ENCODE measurements at places on chromosomes 5 and 9.
A peak's percentile ranks its signal among the peaks of the same experiment; 100 is the strongest.

- H3K36me3 ChIP-seq: no peaks in the 10 kb centered on the region
- H3K4me3 ChIP-seq: no peak overlapping the region
- H3K27ac ChIP-seq: no peak overlapping the region
- peaks cover 1% of the 10 kb centered on the region for H3K4me1 ChIP-seq
- peaks cover 9% of the 10 kb centered on the region for H3K27me3 ChIP-seq
Observed at GRCh38 chr5:132238901-132239500, 11.3 kb upstream of the P4HA2 start.

DNA sequence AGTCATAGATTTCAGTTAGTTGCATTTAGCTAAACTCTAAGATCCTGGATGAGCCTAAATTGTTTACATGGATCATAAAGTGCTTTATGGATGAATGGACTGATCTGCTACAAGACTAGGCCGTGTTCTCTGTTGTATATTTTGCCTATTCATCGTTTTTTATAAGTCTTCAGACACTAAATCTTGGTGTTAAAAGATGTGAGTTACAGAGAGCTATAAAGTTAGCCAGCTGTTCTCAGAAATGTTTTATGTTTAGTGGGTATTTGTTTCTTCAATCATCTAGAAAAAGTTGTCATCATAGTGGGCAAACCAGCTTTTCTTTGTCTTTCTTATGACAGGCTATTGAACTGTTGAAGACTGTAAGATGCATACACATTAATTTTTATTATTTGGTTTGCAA lies 585.8 kb upstream of the SEMA6A start:
- H3K4me1 ChIP-seq: no peaks in the 10 kb centered on the region
- no peaks in the 10 kb centered on the region for H3K36me3 ChIP-seq
- no peaks in the 10 kb centered on the region for H3K27me3 ChIP-seq
- no peak overlapping the region for H3K4me3 ChIP-seq
- H3K27ac ChIP-seq: no peak overlapping the region
- DNase-seq: no peak

- no peak for DNase-seq
- no peak overlapping the region for H3K27ac ChIP-seq
- no peaks in the 10 kb centered on the region for H3K27me3 ChIP-seq
- H3K4me1 ChIP-seq: no peaks in the 10 kb centered on the region
- no peaks in the 10 kb centered on the region for H3K36me3 ChIP-seq
Observed at GRCh38 chr9:82732928-82733327, 330.0 kb downstream of the RASEF start.

DNA sequence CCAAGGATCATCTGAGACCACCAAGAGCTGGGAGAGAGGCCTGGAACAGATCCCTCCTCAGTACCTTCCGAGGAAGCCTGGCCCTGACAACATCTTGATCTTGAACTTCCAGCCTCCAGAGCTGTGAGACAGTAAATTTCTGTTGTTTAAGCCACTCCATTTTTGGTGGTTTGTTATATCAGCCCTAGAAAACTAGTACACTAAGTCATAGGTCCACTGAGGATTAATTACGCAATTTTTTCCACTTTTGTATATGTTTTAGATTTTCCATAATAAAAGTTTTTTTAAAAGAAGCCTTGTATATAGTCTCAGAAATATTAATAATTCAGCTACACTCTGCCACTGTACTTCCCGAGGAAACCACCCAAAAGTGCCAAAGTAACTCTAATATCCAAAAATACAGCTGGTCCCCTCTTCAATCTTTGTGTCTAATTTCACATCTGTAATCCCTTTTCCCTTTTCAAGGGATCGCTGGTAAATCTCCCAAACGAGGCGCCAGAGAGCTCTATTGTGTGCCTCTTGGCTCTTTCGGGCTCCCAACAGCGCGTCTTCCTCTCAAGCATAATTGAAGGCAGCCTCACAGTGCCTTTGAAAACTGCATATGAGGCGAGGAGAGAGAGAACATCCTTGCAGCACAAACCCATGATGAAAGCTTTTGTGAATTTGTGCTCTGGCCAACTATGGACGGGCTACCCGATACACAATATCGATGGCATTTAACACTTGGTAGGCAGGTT lies 32.7 kb downstream of the PRUNE2 start:
- DNase-seq: no peak
- peaks cover 3% of the 10 kb centered on the region for H3K27me3 ChIP-seq
- no peaks in the 10 kb centered on the region for H3K4me1 ChIP-seq
- no peaks in the 10 kb centered on the region for H3K36me3 ChIP-seq

DNA sequence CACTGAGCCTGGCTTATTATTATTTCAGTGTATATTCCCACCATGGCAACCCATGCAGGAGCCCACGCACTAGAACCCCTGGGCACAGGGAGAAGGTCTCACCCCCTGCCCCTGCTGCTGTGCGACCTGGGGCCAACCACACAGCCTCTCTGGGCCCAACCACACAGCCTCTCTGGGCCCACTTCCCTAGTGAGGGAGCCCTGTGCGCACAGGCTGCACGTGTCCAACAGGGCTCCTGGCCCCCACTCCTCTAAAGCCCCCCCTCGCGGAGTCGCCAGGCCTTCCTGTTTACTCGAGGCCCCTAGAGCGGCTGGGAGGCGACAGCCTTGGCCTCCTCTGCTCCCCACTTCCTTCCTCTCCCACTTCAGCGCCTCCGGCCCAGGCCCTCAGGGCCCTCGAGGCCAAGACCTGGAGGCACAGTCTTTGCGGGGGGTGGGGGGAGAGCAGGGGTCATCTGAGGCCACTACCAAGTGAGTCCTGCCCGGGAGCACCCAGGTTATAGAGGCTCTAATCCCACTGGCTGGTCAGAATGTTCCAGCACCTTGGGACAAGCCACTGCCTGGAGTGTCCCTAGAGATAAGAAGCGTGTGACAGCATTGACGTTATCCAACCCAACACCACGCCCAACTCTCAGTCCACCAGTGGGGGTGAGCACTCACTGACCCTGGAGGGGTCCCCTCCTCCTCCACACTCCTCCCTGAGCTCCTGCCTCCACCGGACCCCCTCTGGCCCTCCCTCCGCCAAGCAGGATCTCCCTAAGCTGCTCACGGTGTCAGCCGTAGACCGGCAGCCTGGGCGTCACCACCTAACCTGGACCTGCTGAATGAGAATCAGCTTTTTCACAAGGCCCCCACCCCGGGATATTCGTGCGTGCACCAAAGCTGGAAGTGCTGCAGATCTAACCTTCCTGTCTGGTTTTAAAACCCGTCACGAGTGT lies 7.9 kb upstream of the ENG start:
- H3K4me3 ChIP-seq: no peak overlapping the region
- DNase-seq: peak; percentile 66
- no peaks in the 10 kb centered on the region for H3K36me3 ChIP-seq
- peaks cover 44% of the 10 kb centered on the region for H3K4me1 ChIP-seq
- no peaks in the 10 kb centered on the region for H3K27me3 ChIP-seq
- peak overlapping the region; percentile 82 for H3K27ac ChIP-seq
